ENCODE measurements at places on chromosomes 11 and 22. TPM values are rescaled to one million over a fixed set of nuclear protein-coding genes. Genes with fewer than 3 reads are reported as not detected.

Gene RTL10
- 18.7 TPM for total RNA-seq

GRCh38 chr11:13114566-13115379, 105.7 kb downstream of the RASSF10 start:
- no peak for DNase-seq
- no peak overlapping the region for H3K4me3 ChIP-seq

Gene LRRC32
- 11.5 TPM for total RNA-seq

Gene FGF19
- not detected for total RNA-seq

DNA sequence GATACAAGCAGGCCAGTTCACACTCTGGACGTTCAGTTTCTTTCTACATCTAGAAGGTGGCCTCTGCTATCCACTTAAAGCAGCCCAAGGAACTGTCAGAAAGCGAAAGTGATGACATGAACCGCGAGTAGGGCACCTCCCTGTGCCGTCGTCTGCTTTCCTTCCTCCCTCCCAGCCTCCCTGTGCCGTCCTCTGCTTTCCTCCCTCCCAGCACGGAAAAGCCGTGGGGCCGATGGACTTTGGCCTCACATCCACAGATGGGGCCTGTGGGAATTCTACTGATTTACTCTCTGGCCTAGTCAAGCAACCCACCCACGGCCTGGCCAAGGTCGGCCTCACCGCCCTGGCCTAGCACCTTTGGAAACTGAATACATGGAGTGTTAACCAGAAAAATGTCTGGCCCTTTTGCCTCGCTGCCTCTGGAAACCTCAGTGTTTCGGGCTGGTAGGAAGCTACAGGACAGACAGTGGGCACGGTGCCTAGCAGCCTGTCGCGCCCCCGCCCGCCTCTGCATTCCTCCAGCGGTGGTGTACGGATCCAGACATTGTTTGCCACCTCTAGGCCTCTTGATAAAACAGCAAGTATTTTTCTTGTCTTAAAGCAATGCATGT, 14.2 kb downstream of the PEX26 start:
- peaks cover 49% of the 10 kb centered on the region for H3K36me3 ChIP-seq
- H3K27me3 ChIP-seq = no peaks in the 10 kb centered on the region
- no peak overlapping the region for H3K4me3 ChIP-seq

Gene SLC6A5
- not detected for total RNA-seq

Gene CLDN5
- not detected for total RNA-seq

DNA sequence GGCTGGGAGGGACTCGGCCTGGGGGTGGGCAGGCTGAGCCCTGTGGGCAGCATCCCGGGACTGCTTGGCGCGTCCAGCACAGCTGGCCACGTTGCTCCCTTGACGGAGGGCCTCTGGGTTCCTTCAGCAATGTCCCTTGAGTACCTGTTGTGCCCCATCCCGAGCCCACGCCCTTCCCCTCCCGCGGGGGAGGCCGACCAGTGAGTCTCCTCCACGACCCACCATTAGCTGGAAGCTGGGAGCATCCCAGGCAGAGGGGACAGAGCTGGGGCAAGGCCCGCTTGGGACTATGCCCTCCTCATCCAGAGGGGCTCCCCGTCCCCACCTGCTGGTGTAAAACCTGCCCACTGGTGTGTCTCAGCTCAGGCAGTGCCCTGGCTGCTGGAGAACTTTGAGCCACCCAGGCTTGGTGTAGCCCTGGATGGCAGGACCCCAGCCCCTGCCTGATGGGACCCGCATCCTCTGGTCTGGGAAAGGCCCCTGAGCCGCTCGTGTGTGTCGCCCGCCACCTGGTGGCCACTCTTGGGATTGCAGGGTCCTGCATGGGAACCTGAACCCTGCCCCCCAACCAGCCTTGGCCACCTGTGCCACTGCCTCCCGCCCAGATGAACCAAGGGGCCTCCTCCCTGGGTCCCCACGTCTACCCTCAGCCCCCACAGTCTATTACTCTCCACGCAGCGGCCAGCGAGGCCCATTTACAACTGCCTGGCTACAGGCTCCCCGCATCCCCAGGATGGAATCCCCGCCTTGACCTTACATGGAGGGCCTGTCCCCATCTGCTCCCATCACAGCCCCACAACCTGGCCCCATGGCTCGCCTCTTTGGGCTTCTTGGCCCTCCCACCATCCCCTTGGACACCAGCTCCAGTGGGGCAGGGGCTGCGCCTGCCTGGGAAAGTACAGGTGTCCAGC, 16.6 kb upstream of the ARHGAP8 start:
- DNase-seq = peak; percentile 77
- no peak overlapping the region for H3K4me3 ChIP-seq
- no peaks in the 10 kb centered on the region for H3K4me1 ChIP-seq
- H3K36me3 ChIP-seq = peaks cover 5% of the 10 kb centered on the region
- H3K27ac ChIP-seq = peak overlapping the region; percentile 42

Measured in activated naive CD8-positive, alpha-beta T cell treated with anti-CD3 and anti-CD28 coated beads for 36 hours (primary cell).